M059J (cell line): ENCODE measurements at places on chromosomes 1 and 21. TPM values are rescaled to one million over a fixed set of nuclear protein-coding genes. Genes with fewer than 3 reads are reported as not detected.

DNA sequence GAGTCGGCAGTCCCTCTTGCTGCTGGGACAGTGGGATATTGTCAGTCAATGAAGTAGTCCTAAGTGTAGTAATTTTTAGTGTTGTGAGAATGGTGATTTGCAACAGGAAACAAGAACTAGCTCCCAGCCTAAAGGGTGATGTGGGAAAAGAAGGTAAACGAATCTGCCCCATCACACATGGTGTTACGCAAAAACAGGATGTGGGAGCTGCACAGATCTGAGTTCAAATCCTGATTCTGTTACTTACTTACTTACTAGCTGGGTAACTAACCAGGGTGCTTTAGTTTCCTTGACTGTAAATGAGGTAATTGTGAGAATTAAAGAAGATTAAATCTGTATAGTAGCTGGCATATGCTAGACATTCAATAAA is 22.3 kb downstream of the NAV1 start:
- no peak for DNase-seq

Gene ZYG11A
- total RNA-seq = 0.64 and 1.6 TPM in 2 replicates

Gene FAM72C
- total RNA-seq = 4.3 and 5.2 TPM in 2 replicates

Gene TMIGD3
- total RNA-seq = not detected in 2 replicates

Gene WDR64
- not detected in 2 replicates for total RNA-seq

DNA sequence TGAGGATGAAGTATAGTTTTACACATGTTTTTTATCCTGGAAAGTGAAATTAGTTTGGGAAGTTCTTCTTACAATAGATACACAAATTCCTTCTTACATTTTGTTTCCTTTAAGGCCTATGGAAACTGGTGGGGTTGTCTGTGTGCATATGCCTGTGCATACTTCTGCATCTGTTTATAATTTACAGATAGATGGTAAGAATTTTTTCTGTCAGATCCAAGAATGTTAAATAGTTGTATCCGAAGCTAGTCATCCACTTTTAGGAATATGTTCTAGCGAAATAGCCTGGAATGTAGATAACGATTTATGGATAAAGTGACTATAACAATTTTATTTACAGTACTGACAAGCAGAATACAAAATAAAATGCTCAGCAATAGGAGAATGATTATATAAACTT is 194.1 kb downstream of the ROR1 start:
- no peak for DNase-seq

Gene CATSPERE
- 0.20 and 0.25 TPM in 2 replicates for total RNA-seq

DNA sequence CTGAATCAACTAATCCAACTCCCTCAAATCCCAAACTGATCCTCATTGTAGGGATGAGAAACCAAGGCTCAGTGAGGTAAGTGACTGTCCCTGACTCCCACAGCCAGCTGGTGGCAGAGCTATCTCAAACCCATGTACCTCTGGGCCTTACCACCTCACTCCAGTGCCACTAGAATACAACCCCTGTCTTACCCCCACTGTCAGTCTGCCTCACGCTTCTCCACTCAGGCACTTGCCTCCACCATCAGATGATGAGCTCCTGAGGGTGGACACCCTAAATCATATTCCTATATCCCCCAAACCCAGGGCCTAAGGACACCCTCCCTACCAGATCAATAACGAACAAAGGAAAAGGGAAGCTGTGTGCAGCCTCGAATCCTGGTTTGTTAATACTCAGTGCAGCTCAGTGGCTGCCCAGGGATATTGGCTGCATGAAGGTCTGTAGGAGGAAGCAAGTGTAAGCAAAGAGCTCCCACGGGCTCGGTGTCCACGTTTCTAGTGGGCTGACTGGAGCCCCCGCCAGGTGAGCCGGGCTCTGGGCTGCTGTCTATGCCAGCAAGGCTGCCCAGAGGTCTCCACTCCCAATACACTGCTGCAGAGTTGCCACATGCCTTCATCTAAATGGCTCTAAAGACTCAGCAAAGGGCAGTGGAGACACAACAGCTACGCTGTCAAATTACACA is 533.4 kb downstream of the MATN1 start:
- no peak for DNase-seq

- DNase-seq = no peak
These were observed 101.3 kb upstream of the ESRRG start for GRCh38 chr1:216824511-216824910.

Gene CLCA1
- total RNA-seq = not detected in 2 replicates

Gene RPF1
- 80.6 and 89.7 TPM in 2 replicates for total RNA-seq

DNA sequence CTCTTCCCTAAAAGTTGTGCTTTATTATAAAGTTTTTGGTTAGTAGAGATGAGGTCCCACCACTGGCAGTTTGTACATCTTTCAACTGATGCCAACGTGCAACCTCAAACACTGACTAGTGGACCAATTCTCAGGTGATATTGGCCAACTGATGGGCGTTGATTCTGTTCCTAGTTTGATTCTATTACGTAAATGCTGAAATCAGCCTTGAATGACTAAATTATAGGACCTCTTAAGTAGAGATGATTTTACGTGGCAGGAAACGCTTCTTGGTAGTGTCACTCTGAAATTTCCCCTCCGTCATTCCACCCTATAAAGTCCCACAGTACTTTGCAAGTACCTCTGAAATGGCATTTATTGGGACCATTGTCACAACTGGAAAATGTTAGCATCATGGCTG is 8.8 kb upstream of the FNDC7 start:
- no peak for DNase-seq
